ENCODE measurements at places on chromosomes 7 and 10.

- DNase-seq: no peak
Observed at GRCh38 chr7:29588212-29588611, 24.6 kb downstream of the PRR15 start.

DNA sequence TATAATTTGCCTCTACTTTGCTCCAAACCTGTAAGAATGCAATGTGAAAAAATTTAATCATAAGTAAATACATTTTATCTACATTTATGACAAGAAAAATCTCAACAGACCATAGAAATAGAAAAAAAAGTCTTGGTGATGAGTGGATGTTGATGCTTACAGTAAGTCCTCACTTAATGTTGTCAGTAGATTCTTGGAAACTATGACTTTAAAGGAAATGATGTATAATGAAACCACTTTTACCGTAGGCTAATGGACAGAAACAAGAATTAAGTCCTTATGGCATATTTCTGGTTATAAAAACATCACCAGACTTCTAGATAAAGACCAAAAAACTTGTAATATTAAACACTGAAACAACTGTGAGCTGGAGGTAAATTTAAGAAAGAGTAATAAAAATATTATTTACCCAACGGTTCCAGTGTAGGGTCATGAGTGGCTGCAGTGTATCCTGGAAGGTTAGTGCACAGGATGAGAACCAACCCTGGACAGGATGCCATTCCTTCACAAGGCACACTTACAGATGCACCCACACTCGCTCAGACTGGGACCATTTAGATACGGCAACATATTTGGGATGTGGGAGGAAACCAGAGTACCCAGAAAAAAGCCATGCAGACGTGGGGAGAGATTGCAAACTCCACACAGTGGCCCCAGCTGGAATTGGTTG lies 76.3 kb downstream of the GLCCI1 start:
- no peak for DNase-seq

GRCh38 chr7:47404010-47404409 lies 177.9 kb downstream of the TNS3 start:
- peak; percentile 80 for DNase-seq

- no peak for DNase-seq
Observed at GRCh38 chr7:94338921-94339371, 55.7 kb upstream of the COL1A2 start.
